Pancreas (tissue), 10 donors: ENCODE measurements at places on chromosomes 5 and 9. TPM values are rescaled to one million over a fixed set of nuclear protein-coding genes. Genes with fewer than 3 reads are reported as not detected.

GRCh38 chr5:83987513-83988292 lies 267.0 kb upstream of the HAPLN1 start:
- H3K36me3 ChIP-seq: no peaks in the 10 kb centered on the region
- H3K4me3 ChIP-seq: no peak overlapping the region
- no peaks in the 10 kb centered on the region for H3K27me3 ChIP-seq
- no peak for DNase-seq
- H3K4me1 ChIP-seq: no peaks in the 10 kb centered on the region
- H3K27ac ChIP-seq: no peak overlapping the region

FREM1 gene
- total RNA-seq: 6.9 TPM

DNA sequence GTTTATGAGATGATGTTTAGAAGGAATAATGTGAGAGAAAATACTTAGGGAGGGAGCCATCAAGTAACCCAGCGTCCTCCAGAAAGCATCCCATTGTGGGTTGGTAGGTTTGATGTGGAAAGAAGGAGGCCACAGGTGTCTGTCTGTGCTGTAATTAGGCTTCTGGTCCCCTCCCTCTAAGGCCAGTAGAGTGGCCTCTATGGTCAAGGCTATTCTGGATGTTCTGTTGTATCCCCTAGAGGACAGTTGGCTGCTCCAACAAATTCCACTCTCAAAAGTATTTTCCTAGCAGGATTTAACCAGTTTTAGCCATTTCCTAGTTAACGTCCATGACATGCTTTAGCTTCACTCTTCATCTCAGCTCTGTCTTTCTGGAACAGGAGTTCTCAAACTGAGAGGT lies 106.5 kb downstream of the EGFLAM start:
- no peak overlapping the region for H3K27ac ChIP-seq
- H3K36me3 ChIP-seq: no peaks in the 10 kb centered on the region
- no peaks in the 10 kb centered on the region for H3K4me1 ChIP-seq
- no peak overlapping the region for H3K4me3 ChIP-seq
- DNase-seq: no peak

DNA sequence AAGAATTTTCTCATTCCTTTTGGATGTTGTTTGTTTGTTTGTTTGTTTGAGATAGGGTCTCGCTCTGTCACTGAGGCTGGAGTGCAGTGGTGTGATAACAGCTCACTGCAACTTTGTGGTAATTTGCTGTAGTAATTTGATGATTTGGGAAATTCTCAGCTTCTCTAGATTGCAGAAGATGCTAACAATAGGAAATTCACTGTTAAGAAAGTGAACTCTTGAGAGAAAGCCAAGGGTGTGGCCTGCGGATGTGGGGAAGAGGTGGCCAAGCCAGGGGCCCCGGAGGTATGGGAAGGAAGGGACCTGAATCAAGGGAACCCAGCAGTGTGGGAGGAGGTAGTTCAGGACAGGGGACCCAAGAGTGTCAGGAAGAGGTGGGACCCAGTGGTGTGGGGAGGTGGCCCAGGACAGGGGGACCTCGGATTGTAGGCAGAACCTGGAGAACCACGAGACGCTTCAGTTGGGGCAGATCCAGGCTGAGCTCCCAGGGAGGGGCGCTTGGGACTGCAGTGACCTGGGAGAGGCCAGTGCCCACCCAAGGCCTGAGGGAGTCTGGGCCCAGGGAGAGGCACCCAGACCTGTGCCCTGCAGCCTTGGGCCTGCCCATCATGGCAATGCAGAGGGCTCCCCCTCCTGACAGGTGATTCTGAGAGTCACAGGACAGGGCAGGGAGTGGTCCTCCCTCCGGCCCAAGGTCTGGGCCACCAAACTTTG lies 5.6 kb upstream of the LCN2 start:
- H3K4me3 ChIP-seq: no peak overlapping the region
- no peaks in the 10 kb centered on the region for H3K36me3 ChIP-seq
- peak; percentile 18 for DNase-seq
- no peak overlapping the region for H3K27ac ChIP-seq

GRCh38 chr5:111928511-111928910 lies 171.5 kb upstream of the NREP start:
- no peak overlapping the region for H3K4me3 ChIP-seq
- H3K27me3 ChIP-seq: no peaks in the 10 kb centered on the region

NOTCH1 gene
- total RNA-seq: 29.7 TPM

- H3K36me3 ChIP-seq: no peaks in the 10 kb centered on the region
- H3K4me1 ChIP-seq: no peaks in the 10 kb centered on the region
- H3K4me3 ChIP-seq: no peak overlapping the region
- no peak for DNase-seq
- H3K27me3 ChIP-seq: peaks cover 5% of the 10 kb centered on the region
Measured at GRCh38 chr9:36781533-36781932, 208.8 kb downstream of the MELK start.

DNA sequence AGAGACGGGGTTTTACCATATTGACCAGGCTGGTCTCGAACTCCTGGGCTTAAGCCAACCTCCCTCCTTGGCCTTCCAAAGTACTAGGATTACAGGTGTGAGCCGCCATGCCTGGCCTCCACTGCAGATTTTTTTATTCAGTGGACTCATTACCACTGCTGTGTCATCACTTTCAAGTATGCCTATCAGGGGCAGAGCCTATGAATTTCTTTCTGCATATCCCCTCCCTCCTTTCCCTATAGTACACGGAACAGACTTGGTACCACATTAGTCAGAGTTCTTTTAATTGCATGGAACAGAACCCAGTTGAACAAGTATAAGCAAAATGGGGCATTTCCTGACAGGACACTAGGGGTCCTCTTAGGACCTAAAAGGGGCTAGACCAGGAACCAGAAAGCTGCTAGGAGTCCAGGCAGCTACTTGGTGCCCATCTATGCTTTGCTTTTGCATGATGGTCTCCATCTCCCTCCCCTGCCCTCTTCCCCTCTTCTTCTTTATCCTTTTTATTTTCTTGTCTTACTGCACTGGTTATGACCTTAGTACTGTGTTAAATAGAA lies 5.8 kb downstream of the BSPRY start:
- no peaks in the 10 kb centered on the region for H3K36me3 ChIP-seq
- no peak overlapping the region for H3K4me3 ChIP-seq
- no peak overlapping the region for H3K27ac ChIP-seq
- H3K4me1 ChIP-seq: no peaks in the 10 kb centered on the region

PCSK5 gene
- total RNA-seq: 10.3 TPM

GRCh38 chr5:138953387-138954256 lies 78.5 kb upstream of the LRRTM2 start:
- H3K36me3 ChIP-seq: no peaks in the 10 kb centered on the region
- peaks cover 45% of the 10 kb centered on the region for H3K4me1 ChIP-seq
- H3K27ac ChIP-seq: peak overlapping the region; percentile 75

GRCh38 chr9:110808599-110808980 lies 140.0 kb downstream of the MUSK start:
- no peaks in the 10 kb centered on the region for H3K27me3 ChIP-seq
- no peak overlapping the region for H3K4me3 ChIP-seq
- H3K36me3 ChIP-seq: no peaks in the 10 kb centered on the region
- H3K4me1 ChIP-seq: no peaks in the 10 kb centered on the region
- DNase-seq: no peak

ANKDD1B gene
- 0.38 TPM for total RNA-seq

GRCh38 chr5:54217826-54218503 lies 92.4 kb downstream of the ARL15 start:
- H3K4me1 ChIP-seq: no peaks in the 10 kb centered on the region
- no peaks in the 10 kb centered on the region for H3K36me3 ChIP-seq
- H3K27ac ChIP-seq: no peak overlapping the region
- no peaks in the 10 kb centered on the region for H3K27me3 ChIP-seq

GRCh38 chr9:24144796-24145195 lies 318.8 kb upstream of the ELAVL2 start:
- no peak overlapping the region for H3K4me3 ChIP-seq
- no peak overlapping the region for H3K27ac ChIP-seq
- no peak for DNase-seq

DNA sequence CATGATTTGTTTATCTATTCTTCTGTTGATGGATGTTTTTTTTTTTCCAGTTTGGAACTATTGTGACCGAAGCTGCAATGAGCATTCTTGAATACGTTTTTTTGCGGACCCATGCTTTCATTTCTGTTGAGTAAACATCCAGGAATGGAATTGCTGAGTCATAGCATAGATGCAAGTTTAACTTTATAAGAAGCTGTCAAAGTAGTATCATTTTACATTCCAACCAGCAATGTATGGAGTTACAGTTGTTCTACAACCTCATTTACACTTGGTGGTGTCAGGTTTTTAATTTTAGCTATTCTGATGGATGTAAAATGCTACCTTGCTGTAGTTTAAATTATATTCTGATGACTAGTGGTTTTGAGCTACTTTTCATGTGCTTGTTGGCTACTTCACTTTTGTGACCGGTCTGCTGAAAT lies 49.0 kb downstream of the NPR3 start:
- no peak overlapping the region for H3K27ac ChIP-seq
- no peaks in the 10 kb centered on the region for H3K4me1 ChIP-seq
- no peaks in the 10 kb centered on the region for H3K27me3 ChIP-seq

DNA sequence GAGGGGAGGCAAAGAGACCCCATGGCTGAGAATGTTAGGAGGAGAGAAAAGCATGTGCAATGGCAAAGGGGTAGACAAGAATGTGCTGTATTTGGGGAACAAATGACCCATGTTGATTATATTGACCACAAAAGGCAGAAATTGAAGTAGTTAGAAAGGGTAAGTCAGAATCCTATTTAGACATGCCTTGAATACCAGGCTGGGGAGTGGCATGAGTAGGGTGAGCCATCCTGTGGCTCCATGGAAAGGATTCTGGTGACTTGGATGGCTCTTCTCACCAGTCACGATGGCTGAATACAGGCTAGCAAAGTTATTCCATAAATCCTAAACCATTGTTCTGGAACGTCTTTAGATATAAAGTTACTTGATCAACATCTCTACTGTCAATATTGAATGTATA lies 73.4 kb upstream of the MEF2C start:
- H3K27me3 ChIP-seq: no peaks in the 10 kb centered on the region
- no peak overlapping the region for H3K4me3 ChIP-seq
- no peaks in the 10 kb centered on the region for H3K4me1 ChIP-seq
- no peaks in the 10 kb centered on the region for H3K36me3 ChIP-seq
- H3K27ac ChIP-seq: no peak overlapping the region
- no peak for DNase-seq

- no peak overlapping the region for H3K27ac ChIP-seq
- no peaks in the 10 kb centered on the region for H3K36me3 ChIP-seq
- DNase-seq: no peak
- no peak overlapping the region for H3K4me3 ChIP-seq
Measured at GRCh38 chr9:105416840-105417239, 31.0 kb upstream of the FSD1L start.

DNA sequence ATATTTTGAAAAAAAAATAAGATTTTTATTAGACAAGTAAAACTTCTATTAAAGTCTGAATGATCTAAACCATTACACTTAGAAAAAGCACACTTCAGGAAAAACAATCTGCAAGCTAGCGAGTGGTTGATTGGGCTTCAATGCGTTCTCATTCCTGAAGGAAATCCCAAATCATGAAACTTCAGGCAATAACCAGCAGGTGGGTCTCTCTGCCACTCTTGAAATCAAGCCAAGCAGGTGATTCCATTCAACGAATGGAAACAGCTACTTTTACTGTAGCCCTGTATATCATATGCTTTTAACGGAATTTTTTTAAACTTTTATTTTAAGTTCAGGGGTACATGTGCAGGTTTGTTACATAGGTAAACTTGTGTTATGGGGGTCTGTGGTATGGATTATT lies 234.5 kb upstream of the TRPM3 start:
- no peaks in the 10 kb centered on the region for H3K36me3 ChIP-seq
- no peak overlapping the region for H3K27ac ChIP-seq
- H3K4me3 ChIP-seq: no peak overlapping the region
- DNase-seq: no peak
- peaks cover 4% of the 10 kb centered on the region for H3K27me3 ChIP-seq

GRCh38 chr9:3647652-3648051 lies 121.9 kb upstream of the RFX3 start:
- H3K27ac ChIP-seq: no peak overlapping the region
- H3K4me1 ChIP-seq: no peaks in the 10 kb centered on the region
- no peaks in the 10 kb centered on the region for H3K27me3 ChIP-seq
- no peak overlapping the region for H3K4me3 ChIP-seq
- no peak for DNase-seq
- no peaks in the 10 kb centered on the region for H3K36me3 ChIP-seq

GRCh38 chr9:91029650-91030361 lies 228.2 kb downstream of the SYK start:
- no peaks in the 10 kb centered on the region for H3K36me3 ChIP-seq
- H3K27ac ChIP-seq: no peak overlapping the region
- no peak overlapping the region for H3K4me3 ChIP-seq
- DNase-seq: no peak
- no peaks in the 10 kb centered on the region for H3K27me3 ChIP-seq

DNA sequence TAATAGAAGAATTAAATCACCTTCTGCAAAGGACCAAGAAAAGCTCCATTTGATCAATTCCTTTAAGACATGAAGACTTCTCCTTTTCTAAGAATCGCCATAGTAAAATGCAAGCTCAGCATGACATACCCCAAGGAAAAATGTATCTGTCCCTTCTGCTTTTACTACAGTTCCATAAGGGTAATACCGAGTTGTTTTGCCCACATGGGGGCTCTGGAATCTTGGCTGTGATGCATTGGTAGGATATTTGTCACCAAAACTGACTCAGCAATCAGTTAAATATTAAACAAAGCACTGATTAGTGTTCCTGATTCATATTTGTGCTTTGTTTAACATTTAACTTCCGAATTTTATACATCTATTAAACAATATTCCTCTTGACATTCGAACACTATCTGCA lies 24.3 kb upstream of the KCNIP1 start:
- H3K4me1 ChIP-seq: peaks cover 9% of the 10 kb centered on the region
- H3K27me3 ChIP-seq: no peaks in the 10 kb centered on the region
- DNase-seq: no peak
- no peaks in the 10 kb centered on the region for H3K36me3 ChIP-seq

DNA sequence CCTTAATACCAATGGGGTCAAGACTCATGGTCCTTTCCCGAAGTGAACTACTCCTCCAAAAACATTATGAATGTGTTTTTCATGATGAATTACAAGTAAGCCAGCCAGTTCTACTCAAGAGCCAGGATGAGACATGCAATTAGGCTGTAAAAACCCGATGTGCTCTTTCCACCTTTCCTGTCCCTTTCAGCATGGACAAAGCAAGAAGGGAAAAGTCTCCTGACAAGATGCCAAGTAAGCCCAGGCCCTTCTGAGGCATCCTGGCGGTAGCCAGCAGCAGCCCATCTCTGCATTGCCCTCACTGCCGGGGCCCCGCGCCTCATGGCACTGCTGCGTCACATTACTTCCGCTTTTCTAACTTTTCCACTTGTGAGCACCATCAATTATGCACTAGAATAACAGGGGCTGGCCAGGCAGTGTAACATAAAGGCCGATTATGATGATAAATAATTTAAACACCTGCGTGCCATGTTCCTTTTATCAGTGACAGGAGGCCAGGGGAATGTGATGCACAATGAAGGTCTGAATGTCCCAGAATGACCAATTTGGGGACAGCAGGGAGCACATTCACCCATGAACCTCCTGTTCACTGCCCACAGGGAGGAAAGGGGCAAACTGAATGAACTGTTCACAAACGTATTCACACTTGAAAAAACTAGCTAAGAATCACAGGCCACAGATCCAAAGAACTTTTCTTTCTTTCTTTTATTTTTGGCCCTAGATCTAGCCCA lies 37.4 kb downstream of the EFNA5 start:
- no peak overlapping the region for H3K27ac ChIP-seq
- no peaks in the 10 kb centered on the region for H3K4me1 ChIP-seq
- H3K36me3 ChIP-seq: no peaks in the 10 kb centered on the region
- H3K4me3 ChIP-seq: no peak overlapping the region
- DNase-seq: no peak
